MCF 10A (cell line): ENCODE measurements at places on chromosomes 7 and 10. TPM values are rescaled to one million over a fixed set of nuclear protein-coding genes. Genes with fewer than 3 reads are reported as not detected.

PDK4 gene
- 1.2 and 1.3 TPM in 2 replicates for total RNA-seq

OR2A12 gene
- not detected in 2 replicates for total RNA-seq

HOXA9 gene
- total RNA-seq, result 6.9 and 7.6 TPM in 2 replicates

PIK3CG gene
- total RNA-seq, result not detected in 2 replicates

C10orf90 gene
- total RNA-seq, result not detected in 2 replicates

SLC25A40 gene
- 10.7 and 12.8 TPM in 2 replicates for total RNA-seq
